ENCODE measurements at places on chromosomes 6 and 20. TPM values are rescaled to one million over a fixed set of nuclear protein-coding genes. Genes with fewer than 3 reads are reported as not detected.

DNA sequence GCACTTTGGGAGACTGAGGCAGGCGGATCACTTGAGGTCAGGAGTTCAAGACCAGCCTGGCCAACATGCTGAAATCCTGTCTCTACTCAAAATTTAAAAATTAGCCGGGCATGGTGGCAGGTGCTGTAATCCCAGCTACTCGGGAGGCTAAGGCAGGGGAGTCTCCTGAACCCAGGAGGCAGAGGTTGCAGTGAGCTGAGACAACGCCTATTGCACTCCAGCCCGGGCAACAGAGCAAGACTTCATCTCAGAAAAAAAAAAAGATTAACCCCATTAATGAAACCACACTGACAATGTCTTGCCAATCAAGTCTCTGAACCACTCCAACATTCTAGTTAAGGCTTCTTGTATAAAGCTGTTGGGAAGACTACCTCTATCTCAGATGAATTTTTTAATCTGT, 4.0 kb downstream of the PREP start:
- DNase-seq: no peak

VPS16 gene
- polyA plus RNA-seq: 65.5 TPM

DNA sequence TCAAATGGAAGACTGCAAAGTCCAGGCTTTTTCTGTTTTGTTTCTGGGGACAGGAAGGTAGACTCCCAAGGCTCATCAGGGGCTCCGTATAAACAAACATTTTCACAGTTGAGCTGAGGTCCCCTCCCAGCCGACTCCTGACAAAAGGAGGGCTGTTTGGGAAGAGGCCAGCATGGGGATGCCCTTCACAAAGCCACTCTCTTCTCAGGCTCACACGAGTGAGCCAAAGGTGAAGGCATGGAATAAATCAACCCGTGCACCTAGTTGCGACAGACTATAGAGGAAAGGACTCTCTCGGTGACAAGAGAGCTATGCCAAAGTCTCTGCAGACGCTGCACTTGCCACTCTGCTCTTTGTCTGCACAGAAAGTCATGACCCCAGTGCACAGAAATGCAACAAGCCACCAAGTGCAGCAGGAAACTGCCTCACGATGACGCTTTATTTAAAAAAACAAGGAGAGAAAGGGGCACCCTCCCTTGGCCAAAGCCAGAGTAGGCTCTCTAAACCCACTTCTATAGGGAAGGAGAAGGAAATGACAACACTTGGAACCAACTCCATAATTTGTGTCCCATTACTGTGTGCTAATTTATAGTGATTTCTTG, 21.0 kb downstream of the JAG1 start:
- DNase-seq: no peak

DHX16 gene
- polyA plus RNA-seq: 30.9 TPM

YIPF3 gene
- 125 TPM for polyA plus RNA-seq

DNA sequence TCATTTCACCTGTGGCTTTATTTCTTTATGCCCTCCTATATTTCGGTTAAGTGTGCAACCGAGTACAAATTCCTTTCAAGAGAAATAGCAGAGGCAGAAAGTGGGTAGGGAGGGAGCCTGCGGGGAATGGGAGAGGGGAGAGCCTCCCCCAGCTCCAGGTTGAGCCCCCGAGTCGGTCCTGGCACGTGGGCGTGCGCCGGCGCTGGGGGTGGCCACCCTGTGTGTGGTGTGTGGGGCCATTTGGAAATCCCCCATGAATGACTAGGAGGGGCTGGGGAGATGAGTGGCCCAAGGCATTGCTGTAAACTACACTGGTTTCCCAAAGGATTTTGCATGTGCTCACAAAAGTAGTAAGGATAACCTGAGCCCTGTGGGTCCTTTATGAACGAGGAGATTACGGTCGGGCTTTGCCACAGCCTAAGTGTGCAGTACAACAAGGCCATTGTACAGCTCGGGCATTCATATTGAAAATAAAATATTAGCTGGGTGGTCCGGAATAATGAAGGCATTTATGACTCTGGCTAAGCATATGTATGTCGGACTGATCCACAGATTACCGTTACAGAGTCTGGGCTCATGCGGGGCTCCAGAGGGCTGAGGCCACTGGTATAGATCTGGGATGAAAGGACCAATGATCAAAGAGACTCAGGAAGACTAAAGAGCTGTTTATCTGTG, 84.5 kb upstream of the RALGAPA2 start:
- no peak for DNase-seq

DNA sequence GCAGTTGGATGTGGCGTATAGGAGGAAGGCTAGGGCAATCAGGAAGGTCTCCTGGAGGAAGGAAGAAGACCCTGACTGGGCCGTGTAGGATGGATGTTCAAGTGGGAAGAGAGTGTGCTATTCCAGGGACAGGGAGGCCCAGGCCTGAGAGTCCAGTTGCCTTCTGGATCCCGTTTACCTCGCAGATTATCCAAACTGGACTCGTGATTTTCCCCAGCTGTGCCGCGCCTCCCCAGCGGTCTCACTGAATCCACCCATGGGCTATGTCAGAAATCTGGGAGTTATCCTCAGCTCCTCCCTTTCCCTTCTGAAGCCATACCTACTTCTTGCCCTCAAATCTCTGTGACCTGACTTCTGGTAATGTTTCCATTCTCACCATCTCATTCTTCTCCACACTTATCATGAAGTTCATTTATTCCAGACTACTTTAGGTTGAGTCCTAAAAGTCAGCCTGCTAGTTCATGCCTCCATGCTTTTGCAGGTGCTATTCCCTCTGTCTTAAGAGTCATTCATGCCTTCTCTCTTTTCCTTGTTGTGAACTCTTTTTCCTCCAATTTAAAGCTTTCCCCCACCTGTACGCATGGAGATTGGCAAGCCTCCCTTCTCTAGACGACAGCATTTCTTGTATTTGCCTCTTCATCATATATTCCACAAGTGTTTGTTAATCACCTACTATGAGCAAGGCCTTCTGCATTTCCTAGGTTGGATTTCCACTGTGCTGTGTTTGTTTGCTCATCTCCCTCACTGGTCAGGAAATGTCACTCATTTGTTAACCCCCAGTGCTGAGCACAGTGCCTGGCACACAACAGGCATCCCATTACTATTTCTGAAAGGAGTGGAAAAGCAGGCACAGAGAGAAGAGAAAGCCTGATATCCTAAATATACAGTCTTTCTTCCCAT, 2.7 kb downstream of the SDCBP2 start:
- DNase-seq: no peak

DNA sequence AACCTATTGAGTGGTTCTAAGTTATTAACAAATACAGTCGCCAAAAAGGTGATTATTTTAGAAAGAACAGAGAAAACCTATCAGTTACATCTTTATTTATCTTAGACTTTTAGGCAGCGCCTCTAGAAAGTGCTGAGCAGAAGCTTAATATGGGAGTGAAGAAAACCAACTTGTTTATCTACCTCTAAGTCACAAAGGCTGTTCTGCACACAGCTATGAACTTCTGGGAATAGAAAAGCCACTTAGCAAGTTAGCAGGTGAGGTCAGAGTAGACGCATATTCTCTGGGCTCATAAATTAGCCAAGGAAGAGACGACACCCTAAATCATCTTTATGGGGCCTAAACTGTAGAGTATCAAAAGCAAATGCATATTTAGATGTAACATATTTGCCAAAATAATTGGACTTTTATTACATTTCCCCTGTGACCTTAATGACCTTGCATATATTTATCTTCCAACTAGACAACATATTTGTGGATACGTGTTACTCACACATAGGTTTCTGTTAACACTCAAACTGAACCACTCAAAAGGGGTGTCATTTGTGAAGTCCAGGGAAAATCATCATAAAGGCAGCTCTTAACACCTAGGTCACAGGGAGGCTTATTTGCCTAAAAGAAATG, 267.1 kb downstream of the ADGB start:
- no peak for DNase-seq
